ENCODE measurements at places on chromosomes 7 and 10.

GRCh38 chr7:22151901-22152300 is 205.1 kb downstream of the RAPGEF5 start:
- DNase-seq = no peak

DNA sequence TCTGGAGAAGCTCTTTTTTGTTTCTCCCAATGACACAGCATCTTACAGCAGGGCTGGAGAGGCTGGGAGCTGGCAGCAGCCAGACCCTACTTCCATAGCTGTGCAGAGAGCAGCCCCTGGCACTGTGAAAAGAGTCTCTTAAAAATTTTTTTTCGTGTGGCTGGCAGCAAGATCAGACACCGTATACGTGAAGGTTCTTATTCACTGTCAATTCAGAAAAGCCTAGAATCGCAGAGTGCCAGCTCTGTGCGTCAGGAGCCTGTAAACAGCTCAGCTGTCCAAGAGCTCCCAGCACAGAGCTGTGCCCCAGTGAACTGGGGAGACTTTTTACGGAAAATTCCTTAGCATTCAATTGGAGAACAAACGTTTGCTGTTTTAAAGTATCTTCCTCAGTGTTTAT is 6.5 kb downstream of the BAG3 start:
- DNase-seq = no peak

DNA sequence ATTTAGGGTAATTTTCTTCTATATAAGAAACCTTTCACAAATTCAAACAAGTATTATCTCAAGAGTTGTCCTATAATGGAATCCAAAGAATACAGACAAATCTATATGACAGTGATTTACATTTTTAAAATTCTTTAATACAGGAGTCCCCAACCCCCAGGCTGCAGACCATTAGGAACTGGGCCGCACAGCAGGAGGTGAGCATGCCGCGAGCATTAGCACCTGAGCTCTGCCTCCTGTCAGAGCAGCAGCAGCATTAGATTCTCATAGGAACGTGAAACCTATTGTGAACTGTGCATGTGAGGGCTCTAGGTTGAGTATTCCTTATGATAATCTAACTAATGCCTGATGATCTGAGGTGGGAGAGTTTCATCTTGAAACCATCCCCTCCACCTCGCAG is 37.7 kb downstream of the SNX13 start:
- DNase-seq = no peak

DNA sequence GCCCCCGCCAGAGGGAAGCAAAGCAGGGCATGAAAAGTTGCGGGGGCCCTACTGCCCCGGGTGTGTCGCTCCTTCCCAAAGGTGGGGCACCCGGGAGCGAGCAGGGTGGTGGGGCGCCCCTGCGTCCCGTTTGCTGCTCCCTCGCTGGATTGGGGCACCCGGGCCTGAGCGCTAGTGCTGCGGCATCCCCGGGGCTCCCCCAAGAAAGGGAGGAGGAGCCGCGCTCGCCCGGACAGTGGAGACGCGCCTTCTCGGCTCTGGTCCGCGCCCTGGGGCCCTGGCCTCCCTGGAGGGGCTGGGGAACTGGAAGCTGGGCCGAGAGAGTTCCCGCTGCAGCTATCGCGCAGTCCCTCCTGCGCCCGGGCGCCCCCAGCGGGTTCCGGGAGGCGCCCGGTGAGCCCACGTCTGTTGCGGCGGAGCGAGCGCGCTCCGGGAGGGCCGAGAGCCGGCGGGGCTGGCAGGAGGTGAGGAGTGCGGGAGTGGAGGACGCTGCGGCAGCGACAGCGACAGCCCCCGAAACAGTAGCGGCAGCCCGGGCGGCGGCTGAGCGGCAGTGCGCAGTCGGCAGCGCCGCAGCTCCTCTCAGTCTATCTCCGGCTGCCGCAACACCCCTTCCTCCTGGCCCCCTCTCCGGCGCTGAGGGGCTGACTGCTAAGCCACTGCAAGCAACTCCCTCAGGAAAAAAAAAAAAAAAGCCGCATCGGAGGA is 504 bp upstream of the BMPER start:
- DNase-seq = no peak

DNA sequence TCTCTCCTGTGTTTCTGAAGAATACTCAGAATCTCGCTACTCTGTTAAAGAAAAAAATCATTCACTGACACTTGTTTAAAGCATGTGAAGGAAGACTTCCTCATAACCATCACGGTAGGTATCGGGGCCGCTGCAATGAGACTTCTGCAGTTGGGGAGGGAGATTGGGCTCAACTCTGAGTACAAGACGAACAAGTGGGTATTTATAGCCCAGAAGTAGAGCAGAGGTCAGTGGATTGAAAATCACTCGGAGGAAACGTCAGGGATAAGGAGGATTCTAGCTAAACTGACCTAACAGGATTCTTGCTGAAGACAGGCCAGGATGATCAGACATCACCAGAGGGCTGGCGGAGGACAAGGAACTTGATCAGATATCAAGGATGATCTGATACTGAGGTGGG is 33.3 kb downstream of the ITPRIP start:
- no peak for DNase-seq

DNA sequence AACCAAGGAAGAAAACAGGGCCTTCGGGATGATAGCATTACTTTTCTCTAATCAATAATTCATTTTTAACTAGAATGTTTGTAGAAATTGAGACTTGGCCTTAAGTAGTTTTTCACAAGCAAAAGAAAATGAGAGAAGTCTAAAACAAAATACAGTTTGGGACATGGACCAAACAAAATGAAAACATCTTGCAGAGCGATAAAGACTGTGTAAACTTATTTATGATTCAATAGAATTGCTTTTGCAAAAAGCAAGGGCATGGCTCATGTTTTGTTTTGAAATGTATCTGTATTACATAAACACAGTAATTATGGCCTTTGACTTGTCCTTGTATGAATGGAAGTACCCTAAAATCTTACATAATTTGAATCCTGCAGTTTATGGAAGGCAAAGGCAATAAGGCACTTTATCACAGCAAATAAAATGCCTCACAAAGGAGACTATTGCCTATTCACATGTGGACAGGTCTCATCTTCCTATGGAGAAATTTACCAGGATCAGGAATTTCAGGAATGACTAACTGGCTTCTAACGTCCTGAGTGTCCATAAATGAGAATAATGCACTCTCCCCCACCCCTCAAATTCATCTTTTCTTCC is 295.2 kb downstream of the PTEN start:
- DNase-seq = no peak

- no peak for DNase-seq
Observed at GRCh38 chr7:131556909-131557651, 652 bp upstream of the PODXL start.

GRCh38 chr10:12396567-12396966 is 47.2 kb downstream of the CAMK1D start:
- DNase-seq = no peak

GRCh38 chr10:42981358-42982236 is 95.3 kb upstream of the RET start:
- DNase-seq = no peak

GRCh38 chr10:11325817-11326216 is 285.6 kb downstream of the USP6NL start:
- no peak for DNase-seq

- DNase-seq = no peak
Observed at GRCh38 chr10:792792-793100, 103.3 kb upstream of the DIP2C start.

GRCh38 chr10:96964131-96964530 is 132.0 kb downstream of the LCOR start:
- DNase-seq = no peak

DNA sequence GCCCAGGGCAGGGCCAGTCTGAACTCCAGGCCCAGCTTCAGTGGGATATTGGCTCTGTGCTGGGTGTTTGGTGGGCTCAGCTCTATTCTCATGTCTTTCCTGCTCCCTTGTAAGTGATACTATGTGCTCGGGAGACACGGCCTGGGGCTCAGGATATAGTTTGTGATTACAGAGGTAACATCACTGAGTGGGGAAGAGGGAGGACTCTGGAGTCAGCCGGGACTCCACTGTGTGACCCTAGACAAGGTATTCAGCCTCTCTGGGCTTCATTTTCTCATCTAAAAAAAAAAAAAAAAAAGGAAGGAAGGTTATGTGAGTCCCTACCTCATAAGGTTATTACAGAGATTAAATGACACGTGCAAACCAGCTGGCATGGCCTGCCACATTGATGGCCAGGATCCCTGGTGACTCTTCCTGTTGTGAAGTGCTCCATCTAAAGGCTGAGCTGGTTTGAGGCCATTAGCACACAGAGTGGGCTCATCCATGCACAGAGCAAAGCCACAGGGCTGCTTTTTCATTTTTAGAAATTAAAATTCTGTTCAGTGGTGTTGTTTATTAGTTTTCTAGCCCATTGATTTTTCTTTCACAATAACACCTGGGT is 15.7 kb downstream of the SLC13A4 start:
- no peak for DNase-seq

GRCh38 chr10:121904888-121905287 is 22.9 kb downstream of the ATE1 start:
- DNase-seq = no peak

Data from CD4-positive, alpha-beta T cell treated with Interleukin-21 for 1 hour (primary cell).